Muscle of leg (tissue), 16 donors: ENCODE measurements at places on chromosomes 5 and 9.

- peak; percentile 70 for DNase-seq
Measured at GRCh38 chr5:136190091-136190720, 2.8 kb downstream of the SMIM32 start.

- DNase-seq, result peak; percentile 77
Measured at GRCh38 chr9:114282926-114283325, 40.0 kb upstream of the ORM1 start.

- DNase-seq, result peak; percentile 95
Measured at GRCh38 chr9:89802781-89803355, 198.1 kb downstream of the GADD45G start.

GRCh38 chr5:120803282-120803681 is 339.2 kb downstream of the PRR16 start:
- DNase-seq, result peak; percentile 18

- no peak for DNase-seq
Measured at GRCh38 chr9:123438321-123438720, 82.3 kb downstream of the CRB2 start.

GRCh38 chr5:93805616-93806379 is 64.4 kb upstream of the POU5F2 start:
- DNase-seq, result no peak

- DNase-seq, result no peak
Measured at GRCh38 chr9:19461135-19461534, 52.3 kb downstream of the ACER2 start.

DNA sequence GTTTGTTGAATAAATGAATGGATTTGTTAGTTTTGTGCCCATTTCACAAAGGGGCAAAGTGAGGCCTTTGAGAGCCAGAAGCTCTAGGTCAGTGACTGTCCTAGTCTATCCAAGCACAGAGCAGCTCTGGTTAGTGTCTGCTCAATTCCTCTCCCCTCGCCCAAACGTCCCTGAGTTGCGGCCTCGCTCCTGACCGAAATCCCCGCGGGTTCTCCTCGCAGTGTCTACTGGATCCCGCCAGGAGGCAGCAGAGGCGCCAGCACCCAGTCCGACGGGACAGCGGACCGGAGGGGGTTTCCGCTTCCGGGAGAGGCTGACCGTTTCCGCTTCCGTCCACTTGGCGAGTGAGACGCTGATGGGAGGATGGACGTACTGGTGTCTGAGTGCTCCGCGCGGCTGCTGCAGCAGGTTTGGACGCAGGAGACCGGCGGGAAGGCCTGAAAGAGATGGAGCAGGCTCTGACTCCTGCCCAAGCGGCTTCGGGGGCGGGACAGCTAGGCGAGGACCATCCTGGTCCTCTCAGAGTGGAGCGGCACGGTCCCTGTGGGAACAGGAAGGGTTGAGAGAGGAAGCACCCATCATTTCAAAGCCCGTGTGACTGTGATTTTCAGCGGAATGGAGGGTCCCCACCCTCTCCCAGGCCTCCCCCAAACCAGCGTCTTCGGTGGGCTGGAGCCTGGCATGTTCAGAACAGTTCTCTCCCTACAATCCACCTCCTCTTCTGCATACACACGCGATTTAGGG is at the start of gene RARS1:
Gene RARS1 (plus strand): TSS at position 336 of the 744 bp plus-strand sequence. CDS start 28 bp downstream, at position 364.
- peak; percentile 97 for DNase-seq

DNA sequence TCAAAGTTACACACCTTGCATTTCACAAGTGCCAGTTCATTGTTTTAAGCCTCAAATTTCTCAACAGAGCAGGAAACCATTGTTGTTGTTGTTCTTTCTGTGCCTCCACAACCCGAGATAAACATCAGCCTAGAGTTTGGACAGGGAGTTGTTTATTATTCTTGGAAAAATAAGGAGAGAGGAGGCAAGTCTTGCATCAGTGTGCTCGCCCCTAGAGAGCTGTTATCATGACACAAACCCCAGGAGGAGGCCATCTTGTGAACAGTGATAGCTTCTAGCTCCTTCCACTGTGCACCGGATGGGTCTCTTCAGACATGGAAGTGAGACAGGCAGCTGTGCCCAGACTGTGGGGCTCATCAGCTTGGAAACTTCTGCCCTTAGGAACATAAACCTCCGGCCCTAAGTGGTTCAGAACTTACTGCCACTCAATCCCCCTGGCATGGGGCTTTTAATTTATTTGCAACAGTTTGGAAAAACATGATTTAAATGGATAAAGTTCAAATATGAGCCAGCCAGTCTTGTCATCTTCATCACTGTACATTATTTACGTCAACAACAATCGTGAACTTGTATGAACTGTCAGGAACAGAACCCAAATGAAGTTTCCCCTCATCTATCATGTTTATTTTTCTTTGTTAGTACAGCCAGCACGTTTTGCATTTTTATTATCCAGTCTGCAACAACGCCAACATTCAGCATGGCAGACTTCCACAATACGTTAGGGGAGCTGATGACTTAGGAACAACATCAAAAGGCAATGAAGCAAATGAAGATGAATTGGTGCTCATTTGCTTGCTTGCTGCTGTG is 181.7 kb upstream of the S1PR3 start:
- no peak for DNase-seq

DNA sequence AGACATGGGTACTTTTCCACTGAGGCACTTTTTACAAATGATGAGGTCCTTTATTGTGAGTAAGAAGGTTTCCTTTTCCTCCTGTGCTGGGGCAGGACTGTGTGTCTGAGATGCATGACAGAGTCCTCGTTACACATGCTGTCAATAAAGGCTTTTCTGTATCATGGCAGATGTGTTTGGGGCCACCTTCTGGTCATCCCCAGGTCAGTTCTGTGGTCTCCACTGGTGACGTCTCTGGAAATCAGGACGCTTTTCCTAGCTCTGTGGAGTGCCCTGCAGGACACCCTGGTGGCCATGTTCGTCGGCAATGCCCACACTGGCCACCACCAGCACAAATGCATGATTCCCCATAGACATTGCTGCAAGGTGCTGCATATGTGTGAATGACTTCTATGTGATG is 2.8 kb downstream of the CMBL start:
- DNase-seq, result no peak

- DNase-seq, result peak; percentile 86
Measured at GRCh38 chr9:137277329-137278041, at the start of gene TOR4A. Gene TOR4A (plus strand): TSS chr9:137277726. CDS start chr9:137278690, 964 bp downstream.

DNA sequence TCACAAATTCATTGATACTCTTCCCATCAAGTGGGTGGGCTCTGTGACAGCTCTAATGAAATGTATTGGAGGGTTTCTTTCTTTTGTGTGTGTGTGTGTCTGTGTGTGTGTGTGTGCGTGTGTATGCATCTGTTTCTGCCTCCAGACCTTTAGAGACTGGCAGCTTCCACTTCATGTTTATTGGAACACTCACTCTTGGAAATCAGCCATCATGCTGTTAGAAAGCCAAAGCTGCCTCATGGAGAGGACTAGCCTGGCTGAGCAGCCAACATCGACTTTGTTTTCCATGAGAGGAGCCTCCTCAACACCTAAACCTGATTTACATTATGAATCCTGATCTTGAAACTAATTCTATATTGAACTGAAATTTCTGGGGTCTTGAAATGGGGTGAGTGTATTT is 128.5 kb upstream of the FAM174A start:
- peak; percentile 58 for DNase-seq

GRCh38 chr5:6722015-6722414 is 8.8 kb downstream of the TENT4A start:
- DNase-seq, result peak; percentile 76

- DNase-seq, result peak; percentile 24
Measured at GRCh38 chr5:16579142-16579847, 37.5 kb downstream of the RETREG1 start.

DNA sequence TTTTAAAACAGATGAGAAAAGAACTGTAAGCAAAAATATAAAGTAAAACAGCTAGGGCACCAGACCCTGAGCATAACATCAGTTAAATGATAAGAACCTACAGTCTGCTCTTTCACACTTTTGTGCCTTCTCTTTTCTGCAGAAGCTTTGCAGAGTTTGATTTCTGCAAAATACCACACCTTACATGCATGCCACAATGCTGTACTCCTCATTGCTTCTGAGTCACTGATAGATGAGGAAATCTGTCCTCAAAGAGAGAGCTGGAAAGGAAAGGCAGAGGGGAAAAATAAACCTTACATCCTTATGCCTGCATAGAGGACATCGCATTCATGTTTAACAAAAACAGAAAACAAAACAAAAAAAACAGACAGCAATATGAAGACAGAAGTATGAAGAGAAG is 142.9 kb downstream of the ATPSCKMT start:
- DNase-seq, result no peak

GRCh38 chr9:95177617-95178016 is 139.9 kb downstream of the FANCC start:
- DNase-seq, result peak; percentile 58

DNA sequence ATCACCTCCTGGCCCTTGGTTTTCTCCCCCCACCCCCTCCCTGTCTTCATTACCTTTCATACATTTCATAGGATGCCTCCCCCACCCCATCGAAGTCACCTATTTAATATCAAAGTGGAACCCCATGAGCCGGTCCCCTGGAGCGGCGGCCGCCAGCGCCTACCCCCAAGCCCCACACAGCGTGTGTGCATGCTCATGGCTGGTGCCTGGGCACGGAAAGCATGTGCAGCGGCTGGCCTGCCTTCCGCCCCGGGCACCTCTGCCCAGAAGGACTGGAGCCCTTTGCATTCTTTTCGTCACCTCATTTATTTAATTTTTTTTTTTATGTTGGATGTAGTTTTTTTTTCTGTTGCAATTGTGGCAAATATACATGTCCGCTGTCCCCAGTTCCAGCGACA is 116.2 kb downstream of the WNK2 start:
- DNase-seq, result no peak

DNA sequence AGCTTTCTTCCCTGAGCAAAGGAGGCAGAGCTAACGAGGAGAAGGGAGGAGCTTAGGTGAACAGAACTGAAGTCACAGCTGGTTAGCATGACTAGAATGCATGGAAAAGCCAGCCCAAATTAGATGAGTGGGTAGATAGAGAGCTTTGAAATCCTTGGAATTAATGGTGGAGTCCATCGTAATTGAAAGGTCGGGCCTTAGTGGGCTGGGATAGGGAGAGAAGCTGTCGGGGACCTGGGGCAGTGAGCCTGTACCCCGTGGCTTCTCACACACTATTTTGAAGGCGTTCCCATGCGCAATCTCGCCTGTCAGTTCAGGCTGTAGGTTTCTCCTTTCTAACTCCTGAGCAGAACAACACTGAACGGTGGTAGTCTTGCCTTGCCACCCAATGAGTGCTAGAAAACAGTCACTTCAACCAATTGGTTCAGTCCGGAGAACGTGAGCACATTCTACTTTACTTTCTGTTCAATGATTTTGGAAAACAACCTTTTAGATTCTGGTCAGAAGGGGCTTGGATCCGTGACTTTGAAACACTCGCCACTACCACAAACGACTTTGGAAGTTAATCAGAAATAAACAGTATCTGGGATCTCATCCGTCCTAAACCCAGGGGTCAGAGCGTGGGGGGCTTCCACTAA is 655 bp upstream of the RAI14 start:
- DNase-seq, result peak; percentile 96

DNA sequence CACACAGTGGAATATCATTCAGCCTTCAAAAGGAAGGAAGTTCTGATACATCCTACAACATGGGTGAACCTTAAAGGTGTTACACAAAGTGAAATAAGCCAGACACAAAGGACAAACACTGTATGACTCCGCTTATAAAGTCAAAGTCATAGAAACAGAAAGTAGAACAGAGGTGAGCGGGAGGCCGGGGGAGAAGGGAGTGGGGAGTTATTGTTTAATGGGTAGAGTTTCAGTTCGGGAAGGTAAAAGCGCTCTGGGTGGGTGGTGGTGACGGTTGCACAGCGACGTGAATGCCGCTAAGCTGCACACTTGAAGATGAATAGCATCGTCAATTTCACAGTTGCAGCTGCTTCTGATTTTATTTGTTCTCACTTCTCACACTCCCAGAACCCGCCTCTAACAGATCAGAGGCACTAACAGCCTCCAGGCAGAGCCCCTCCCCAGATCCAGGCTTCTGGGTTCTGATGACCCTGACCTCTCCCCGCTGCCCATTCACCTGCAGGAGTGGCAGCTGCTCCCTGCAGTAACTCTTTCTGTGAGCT is 34.1 kb downstream of the BNIP1 start:
- no peak for DNase-seq

DNA sequence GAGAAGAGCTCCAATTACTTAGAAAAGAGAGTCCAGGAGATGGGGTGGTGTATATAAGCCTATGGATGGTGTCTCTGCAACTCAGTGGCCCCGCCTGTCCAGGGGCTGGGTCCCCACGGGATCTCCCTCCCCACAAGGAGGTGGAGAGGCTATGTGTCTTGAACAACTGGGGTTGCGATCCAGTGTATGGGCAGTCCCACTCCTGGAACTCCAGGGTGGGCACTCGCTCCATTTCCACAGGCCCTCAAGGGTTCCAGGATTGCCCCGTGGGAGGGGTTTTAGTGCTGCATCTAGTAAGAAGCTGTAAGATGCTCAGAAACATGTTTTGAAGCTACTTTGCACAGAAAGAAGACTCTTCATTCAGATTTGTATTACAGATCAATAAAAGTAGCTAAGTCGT is 558 bp upstream of the SMAD5 start:
- DNase-seq, result peak; percentile 44

GRCh38 chr5:138186002-138186447 is 7.1 kb downstream of the KIF20A start:
- DNase-seq, result no peak
